ENCODE measurements at places on chromosomes 4 and X.
A peak's percentile ranks its signal among the peaks of the same experiment; 100 is the strongest.

GRCh38 chrX:21875013-21875412, 19.2 kb downstream of the YY2 start:
- no peak for DNase-seq

DNA sequence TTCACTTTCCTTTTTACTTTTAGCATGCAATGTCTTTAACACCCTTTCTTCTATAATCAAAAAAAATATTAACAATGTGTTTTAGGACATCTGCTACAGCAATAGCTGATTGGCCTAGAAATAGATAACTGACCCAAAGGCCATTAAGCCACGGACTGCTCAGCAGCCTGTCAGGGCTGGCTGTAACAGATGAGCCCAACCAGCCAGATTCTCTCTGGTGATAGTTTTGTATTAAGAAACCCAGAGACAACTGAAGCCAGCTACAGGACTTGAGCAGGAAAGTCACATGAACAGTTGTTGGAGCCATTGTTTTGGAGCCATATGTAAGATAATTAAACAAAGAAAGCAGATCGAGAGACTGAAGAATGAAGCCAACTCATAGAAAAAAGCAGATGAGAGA, 80.3 kb downstream of the DDIT4L start:
- no peak for DNase-seq

- DNase-seq = no peak
These were observed 12.2 kb downstream of the ITIH6 start for GRCh38 chrX:54785901-54786300.

- DNase-seq = no peak
These were observed 8.3 kb downstream of the HNRNPDL start for GRCh38 chr4:82421796-82422560.

GRCh38 chrX:8743126-8743732, 11.3 kb upstream of the ANOS1 start:
- DNase-seq = peak; percentile 44

DNA sequence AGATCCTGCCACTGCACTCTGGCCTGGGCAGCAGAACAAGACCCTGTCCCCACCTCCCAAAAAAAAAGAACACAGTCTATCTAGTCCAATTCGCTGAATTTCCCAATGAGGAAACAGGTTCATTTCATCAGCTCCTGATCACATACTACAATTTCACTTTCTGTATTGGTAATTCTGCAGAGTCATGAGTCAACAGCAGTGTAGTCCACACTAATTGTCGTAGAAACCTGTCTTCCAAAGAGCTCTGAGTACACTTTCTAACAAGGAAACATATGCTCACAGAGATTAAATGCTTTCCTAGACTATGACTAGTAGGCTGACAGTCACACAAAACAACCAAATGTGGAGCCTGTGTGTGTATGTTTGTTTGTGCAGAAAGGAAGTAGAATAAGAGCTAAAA, 91.9 kb downstream of the GPC4 start:
- no peak for DNase-seq

GRCh38 chrX:133857640-133858269, 127.6 kb downstream of the GPC3 start:
- no peak for DNase-seq

- DNase-seq = no peak
These were observed 10.8 kb upstream of the NR3C2 start for GRCh38 chr4:148452970-148453369.

- no peak for DNase-seq
These were observed 25.4 kb downstream of the TMSB4X start for GRCh38 chrX:13000301-13000811.

- no peak for DNase-seq
These were observed 158.8 kb downstream of the IDS start for GRCh38 chrX:149346306-149346705.

DNA sequence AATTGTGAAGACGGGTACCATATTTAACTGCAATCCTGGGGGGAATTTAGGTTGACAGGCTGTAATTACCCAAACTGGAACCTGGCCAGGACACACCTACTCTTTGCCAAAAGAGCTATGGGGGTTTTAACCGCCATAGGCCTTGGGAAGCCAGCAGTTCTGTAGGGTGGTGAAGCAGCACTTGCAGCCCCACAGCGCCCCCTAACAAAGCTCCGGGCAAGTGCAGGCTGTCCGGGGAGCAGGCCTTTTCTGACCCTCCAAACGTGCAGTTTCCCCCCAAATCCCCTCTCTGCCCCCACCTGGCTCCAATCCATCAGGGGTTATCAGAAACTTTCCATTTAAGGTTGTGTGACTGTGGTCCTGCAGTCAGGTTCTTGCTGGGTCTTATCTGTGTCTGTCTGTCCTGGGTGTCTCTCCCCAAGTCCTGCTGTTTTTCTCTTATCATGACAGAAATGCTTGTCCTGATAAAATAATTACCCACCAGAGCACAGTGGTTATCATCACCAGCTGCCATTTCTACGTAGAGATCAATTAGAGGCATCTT, 350.9 kb downstream of the MID1IP1 start:
- peak; percentile 20 for DNase-seq

Measured in mucosa of gallbladder (tissue), 1 donor.